CD4-positive, alpha-beta T cell (primary cell): ENCODE measurements at places on chromosomes 12 and 14.

- DNase-seq: no peak
These were observed 10.2 kb upstream of the GOLGA5 start for GRCh38 chr14:92783813-92784431.

GRCh38 chr12:53105256-53105655, 2.0 kb downstream of the SOAT2 start:
- no peak for DNase-seq

DNA sequence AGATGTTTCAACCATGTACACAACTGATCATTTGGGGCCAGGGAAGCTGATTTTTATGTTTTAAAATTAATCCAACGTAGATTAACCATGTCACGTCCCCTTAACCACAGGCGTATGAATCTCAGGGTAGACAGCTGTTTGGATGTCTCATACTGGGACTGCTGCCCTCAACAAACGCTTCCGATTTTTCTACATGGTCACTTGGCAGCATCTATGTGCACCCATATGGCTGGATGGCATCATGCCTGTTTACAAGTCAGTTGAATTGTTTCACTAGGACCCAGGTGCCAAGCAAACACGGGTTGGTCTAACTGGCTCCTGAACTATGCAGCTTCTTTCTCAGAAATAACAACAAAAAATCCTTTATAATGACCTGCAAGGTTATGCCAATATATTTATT, 393.8 kb downstream of the NPAS3 start:
- DNase-seq: no peak

GRCh38 chr12:29889737-29890136, 106.0 kb upstream of the TMTC1 start:
- DNase-seq: no peak

GRCh38 chr14:87286191-87286590, 706.8 kb downstream of the GALC start:
- DNase-seq: no peak

GRCh38 chr12:125185311-125185739, 120.1 kb downstream of the AACS start:
- DNase-seq: no peak

DNA sequence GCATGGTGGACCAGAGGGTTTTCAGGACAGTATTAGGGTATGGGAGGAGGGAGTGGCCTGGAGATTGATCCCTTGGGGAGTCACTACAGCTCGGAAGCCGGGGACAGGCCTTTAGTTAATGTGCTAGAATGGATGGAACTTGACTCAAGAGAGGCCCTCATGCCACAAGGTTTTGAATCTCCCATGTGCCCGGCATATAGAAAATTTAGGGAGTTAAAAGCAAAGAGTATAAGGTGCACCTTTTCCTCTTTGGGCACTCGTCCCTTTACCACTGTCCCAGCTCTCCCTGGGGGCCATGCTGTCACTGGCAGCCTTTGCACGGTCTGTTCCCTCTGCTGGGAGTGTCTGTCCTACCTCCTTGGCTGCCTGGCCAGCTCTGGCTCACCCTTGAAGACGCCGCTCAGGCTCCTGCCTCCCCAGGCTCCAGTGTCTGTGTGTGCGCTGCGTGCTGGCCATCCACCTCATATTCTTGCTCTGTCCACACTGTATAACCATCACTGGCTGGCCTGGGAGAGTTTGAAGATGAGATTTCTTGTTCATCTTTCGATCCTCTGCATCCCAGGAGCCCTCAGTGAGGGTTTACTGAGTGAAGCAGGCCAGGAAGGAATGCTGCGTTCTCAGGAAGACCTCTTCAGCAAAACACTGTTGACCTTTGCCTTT, 161.3 kb downstream of the ZFP36L1 start:
- DNase-seq: no peak

GRCh38 chr14:73289729-73290128, 52.4 kb downstream of the PAPLN start:
- DNase-seq: no peak

DNA sequence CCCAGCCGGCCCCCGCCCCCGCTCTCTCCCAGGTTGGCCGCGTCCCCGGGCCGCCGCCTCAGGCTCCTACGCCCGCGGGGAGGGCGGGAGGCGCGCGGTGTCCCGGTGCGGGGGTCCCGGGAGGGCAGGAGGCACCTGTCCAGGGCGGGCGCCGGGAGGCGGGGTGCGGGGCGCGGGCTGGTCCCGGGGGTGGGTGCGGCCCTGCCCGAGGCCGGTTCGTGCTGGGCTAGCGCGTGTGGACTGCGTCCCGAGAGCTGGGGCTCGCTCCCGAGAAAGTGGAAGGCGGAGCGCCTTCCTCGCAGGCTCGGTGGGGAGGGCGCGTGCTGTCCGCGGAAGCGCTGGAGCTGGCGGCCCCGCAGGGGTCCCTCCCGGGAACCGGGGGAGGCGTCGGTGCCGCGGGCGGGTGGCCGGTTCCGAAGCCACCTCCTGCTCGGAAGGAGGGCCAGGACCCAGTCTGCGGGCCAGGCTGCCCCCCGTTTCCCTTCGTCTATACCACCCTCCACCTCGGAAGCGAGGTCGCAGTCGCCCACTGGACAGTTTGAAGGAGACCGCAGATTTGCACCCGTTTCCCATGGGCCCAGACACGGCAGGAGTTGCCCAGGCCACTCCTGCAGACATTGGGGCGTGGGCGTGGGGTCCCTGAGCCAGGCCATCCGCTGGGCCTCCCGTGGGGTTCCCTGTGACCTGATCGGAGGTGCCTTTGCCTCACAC, 636 bp downstream of the ZFYVE21 start:
- no peak for DNase-seq

GRCh38 chr12:236445-236844, 22.5 kb upstream of the SLC6A12 start:
- DNase-seq: no peak

DNA sequence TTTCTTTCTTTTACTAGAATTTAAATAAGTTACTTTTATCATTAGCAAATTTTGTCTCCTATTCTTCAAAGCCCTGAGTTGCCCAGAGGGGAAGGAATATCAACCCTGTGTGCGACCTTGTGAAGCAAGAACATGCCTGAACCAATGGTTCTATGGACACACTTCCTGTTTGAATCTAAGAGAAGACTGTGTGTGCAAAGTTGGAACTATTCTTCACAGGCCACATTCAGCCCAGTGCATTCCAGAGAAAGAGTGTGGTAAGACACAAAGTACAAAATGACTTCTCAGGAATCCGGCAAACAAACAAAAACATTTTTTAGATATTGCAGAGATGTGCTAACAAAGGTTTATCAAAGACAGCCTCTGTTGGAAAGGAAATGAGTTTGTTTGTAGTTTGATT, 90.8 kb upstream of the PTPRQ start:
- DNase-seq: no peak

- DNase-seq: no peak
These were observed 56.5 kb upstream of the PAWR start for GRCh38 chr12:79747274-79747673.

DNA sequence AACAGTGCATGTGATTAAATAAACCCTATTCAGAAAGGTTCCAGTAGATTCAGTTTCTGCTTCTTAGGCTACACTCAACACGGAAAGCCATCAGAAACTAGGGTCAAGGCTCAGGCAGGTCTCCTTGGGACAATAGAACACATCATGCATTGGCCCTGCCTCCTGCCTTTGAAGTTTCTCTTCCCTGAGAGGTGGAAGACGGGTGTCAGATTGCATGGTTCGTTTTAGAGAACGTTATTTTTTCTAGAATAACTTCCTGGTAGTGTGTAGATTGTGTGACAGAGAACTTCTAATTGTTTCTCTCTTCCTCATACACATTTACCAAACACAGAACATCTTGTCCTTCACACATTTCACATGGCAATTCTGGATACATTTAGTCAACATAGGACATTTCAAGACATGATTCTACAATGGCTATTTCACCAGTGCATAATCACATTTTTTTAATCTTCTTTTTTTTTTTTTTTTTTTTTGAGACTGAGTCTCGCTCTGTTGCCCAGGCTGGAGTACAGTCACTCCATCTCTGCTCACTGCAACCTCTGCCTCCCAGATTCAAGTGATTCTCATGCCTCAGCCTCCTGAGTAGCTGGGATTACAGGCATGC, 106.6 kb upstream of the AMN1 start:
- DNase-seq: no peak

- no peak for DNase-seq
These were observed 145.8 kb downstream of the TSPAN9 start for GRCh38 chr12:3222979-3223378.

DNA sequence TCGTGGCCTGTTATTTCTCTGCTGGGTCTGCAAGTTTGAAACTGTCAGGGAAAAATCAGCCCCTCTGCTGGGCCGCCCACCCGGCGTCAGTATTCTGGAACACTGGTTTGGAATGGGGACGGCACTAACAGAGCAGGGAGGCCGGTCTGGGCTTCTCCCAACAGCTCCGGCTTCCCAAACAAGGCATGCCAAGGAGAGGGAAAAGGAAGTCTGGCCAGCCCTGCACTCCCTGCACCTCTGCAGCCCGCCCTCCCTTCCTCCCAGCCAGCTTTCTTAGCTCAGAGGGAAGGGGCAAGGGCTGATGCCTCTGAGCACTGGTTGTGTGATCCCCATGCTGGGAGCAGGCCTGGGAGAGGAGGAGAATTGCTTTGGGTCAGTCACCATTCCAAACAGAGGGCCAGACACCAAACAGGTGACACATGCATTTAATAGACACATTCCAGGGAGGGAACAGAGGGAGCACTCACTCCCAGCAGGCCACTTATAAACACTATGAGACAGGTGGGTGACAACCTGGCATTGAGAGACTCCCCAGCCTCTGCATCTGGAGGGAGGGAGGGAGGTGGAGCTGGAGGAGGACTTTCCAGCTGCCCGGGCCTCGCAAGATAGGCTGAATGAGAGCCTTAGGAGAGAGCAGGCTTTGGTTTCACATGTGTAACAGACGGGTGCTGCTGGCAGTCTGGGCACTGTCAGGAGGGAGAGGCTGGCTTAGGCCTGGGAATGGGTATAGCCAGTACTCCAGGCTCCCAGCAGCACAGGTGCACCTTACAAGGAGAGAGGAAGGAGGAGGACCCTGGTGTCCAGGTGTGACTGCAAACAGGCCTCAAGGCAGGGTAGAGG, 10.3 kb downstream of the KRT75 start:
- DNase-seq: no peak

GRCh38 chr14:38199739-38200138, 8.0 kb upstream of the SSTR1 start:
- DNase-seq: no peak

DNA sequence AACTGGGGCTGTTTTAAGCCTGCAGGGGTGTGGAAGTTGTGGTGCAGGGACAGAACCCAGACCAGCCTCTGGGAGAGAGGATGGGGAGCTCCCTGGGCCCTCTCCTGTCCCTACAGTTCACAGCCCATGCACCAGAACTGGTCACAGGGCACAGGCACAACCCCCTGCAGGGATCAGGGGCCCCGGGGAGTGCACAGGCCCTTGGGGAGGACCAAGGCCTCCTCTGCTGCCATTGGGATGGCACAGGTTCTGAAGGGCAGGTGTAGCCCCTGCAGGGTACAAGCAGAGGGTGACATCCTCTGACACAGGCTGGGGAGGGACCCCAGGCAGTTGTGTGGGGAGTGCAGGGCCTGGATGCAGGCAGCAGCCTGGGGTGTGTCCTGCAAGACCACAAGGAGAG, 66.4 kb upstream of the SFSWAP start:
- DNase-seq: no peak

- no peak for DNase-seq
These were observed 89.2 kb downstream of the KCNK10 start for GRCh38 chr14:88233915-88234314.

GRCh38 chr14:36515105-36515593, 4.9 kb downstream of the NKX2-1 start:
- no peak for DNase-seq

DNA sequence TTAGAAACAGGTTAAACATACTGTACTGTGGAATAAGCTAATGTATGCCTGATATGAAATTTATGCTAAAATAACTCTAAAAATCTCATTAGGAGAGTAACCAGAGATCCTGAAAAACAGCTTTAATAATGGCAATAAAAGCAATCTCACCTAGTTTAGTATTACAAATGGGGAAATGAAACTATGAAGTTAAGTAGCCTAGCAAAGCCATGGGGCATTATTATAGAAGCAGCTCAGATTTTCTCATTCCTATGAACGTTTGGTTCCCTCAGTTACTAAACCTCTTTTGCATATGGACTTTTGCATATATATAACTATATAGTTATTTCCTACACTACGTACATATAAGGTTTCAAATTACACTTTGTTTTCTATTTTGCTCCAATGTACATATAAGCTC, 25.0 kb upstream of the APPL2 start:
- no peak for DNase-seq

DNA sequence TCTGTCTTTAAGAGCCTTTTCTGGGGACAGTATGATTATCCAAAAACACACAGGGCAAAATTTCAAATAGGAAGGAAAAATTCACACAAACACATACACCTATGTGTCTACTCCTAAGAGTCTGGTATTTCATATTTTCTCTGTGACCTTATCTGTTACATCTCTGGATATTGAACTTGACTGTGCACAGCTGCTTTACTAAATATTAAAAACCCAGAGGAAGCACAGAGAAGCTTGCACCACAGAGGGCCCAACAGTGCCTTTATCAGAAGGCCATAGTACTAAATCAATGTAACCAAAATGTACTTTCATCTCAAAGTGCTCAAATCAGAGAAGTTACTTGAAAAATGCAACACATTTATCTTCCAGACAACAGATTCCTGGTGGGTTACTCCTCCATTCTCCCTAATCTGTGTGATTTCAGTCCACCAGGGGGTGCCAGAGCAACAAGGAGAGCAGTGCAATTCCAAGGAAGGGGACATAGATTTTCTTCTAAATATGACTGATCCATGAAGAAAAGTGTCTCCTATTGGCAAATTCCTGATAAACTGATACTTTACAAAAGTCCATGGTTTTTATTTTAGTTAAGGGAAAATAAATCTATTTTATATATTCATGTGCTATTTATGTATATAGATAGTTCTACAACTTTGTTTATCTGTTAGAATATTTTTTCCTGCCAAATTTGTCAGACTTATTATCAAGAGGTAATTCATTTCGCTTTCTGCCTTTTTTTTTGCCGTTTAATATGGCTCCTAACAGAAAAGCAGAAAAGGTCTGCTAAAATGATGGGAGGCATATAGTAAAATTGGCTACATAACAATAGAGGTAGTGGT, 617.6 kb downstream of the LRFN5 start:
- DNase-seq: no peak

GRCh38 chr12:79162147-79162772, 297.7 kb downstream of the SYT1 start:
- no peak for DNase-seq

DNA sequence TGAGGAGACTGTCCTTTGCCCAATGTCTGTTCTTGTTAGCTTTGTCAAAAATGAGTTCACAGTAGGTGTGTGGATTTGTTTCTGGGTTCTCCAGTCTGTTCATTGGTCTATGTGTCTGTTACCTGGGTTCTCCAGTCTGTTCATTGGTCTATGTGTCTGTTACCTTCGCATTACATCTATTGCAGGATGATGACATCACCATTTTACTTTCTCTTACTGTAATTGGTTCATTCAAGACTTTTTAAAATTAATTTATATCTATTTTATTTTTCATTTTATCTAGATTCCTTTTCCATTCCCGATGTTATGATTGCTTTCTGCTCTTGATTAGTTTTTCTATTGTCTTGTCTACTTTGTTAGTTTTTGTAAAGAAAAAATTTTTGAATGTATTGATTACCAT, 615.5 kb downstream of the SOX5 start:
- no peak for DNase-seq
